PC-9 (cell line): ENCODE measurements at places on chromosomes 2 and 18. TPM values are rescaled to one million over a fixed set of nuclear protein-coding genes. Genes with fewer than 3 reads are reported as not detected.

GRCh38 chr2:119679846-119680245 lies 845 bp downstream of the TMEM177 start:
- DNase-seq = no peak

- DNase-seq = no peak
These were observed 48.2 kb upstream of the TFCP2L1 start for GRCh38 chr2:121333231-121333630.

DNA sequence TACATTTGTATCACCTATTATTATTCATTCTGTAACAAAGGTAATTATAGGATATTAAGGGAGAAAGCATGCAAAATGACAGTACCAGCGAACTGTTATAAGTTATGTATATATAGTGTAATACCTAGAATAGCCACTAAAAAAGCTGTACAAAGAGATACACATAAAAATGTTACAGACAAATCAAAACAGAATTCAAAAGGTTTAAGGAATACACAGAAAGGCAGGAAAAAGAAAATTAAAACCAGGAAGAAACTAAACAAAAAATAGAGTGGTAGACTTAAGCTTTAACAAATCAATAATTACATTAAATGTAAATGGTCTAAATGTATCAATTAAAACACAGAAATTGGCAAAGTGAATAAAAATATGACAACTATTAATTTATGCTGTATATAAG lies 176.4 kb upstream of the REV1 start:
- no peak for DNase-seq

GRCh38 chr18:27715751-27716150 lies 461.2 kb downstream of the CDH2 start:
- DNase-seq = no peak

The WNT6 gene
- total RNA-seq = 0.33 and 0.45 TPM in 2 replicates

- no peak for DNase-seq
These were observed 149.5 kb upstream of the ZFP36L2 start for GRCh38 chr2:43375746-43376522.

The CETN1 gene
- total RNA-seq = not detected in 2 replicates

- no peak for DNase-seq
These were observed 7.1 kb downstream of the SCLY start for GRCh38 chr2:238067939-238068338.

- no peak for DNase-seq
These were observed 17.4 kb downstream of the COPS7B start for GRCh38 chr2:231803501-231804138.

DNA sequence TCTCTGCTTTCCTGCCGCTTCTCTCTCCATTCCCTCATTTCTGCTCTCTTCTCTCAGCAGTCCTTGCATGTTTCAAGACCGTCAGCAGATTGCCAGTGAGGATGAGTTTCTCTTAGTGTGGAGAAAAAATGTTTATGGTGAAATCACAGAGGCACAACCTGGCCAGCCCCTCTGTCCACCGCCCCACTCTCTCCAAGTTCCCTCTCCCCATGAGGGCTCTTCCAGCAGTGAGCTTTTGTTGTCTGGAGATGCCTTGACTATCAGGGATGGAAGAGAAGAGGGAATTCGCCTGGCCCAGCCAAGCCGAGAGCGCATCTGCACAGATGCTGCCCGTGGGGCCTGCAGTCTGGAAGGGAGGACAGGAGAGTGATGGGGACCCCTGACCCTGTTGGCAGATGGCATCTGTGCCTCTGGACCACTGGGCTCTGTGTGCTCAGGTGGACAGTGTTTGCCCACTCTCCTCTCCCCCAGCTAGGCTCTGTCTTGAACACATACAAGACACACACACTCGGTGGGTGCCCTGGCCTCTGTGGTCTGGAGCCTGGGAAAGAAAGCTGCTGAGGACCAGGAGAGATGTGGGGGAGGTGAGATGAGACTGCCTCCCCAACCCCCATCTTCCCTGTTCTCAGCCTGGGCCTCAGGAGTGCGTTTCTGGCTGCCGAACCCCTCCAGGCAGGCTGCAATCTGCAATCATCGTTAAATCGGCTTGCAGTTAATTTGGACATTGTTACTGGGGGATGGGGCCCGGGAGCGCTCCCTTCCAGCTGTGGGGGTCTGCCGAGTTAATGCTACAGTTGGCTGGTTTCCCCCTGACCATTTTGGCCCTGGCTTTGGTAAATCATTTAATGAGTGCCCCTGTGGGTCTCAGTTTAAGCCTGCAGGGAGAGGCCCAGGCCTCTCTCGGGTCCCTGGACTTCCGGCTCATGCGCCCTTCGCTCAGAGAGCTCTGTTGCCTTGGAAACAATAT lies 4.5 kb downstream of the ITM2C start:
- DNase-seq = no peak

GRCh38 chr2:239811111-239811781 lies 213.9 kb downstream of the NDUFA10 start:
- no peak for DNase-seq

The IL18RAP gene
- not detected in 2 replicates for total RNA-seq

DNA sequence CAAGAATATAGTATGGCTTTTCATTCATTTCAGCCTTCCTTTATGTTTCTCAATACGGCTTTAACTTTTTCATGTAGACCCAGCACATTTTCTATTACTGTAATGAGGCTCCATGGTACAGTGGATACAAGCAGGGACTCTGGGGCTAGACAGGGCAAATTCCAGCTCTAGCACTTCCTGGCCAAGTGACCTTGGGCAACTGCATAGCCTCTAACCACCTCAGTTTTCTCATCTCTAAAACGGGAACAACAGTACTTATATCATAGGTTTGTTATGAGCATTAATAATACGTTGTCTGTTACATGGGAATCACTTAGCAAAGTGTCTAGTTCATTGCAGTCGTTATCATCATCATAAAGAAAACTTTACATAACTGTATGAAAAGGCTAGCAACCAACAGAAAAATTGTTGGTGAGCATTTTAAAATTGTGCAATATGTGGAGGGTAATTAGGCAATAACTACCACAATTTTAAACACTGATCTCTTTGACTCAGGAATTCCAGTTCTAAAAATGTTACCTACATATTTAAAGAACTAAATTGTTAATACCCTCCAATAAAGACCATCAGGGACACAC lies 13.7 kb upstream of the RMDN2 start:
- DNase-seq = no peak

The SGPP2 gene
- 0.57 and 1.1 TPM in 2 replicates for total RNA-seq

The VIT gene
- total RNA-seq = not detected in 2 replicates

- no peak for DNase-seq
These were observed 1019.5 kb downstream of the TMEM182 start for GRCh38 chr2:103781313-103781712.
